NCI-H146 (cell line): ENCODE measurements at places on chromosomes 2 and 18.

- DNase-seq, result no peak
Observed at GRCh38 chr2:235493402-235493774, 455 bp upstream of the AGAP1 start.

DNA sequence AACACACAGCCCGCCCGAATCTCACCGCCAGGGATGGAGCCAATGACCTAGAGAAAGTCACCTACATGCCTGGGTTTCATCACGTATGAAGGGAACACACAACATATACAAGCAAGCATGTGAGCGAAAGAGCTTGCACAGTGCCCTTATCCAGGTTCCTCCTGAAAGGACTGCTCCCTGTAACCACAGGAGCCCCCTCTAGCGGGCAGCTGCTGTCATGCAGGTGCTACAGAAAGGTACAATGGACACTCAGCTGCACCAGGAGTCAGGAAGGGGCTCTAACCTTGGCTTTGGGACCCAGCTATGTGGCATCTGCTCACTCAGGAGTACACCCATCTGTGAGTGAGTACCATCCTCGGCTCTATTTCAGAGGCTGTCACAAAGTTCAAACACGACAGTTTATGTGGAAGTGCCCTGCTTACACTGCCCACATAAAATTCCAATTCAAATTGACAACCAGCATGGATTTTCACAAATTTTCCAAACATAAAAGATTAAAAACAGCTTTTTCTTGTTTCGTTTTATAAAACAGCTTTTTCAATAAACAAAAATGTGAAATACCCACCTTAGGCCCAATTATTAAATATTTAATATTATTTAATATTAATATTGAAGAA is 3.5 kb downstream of the NDUFA10 start:
- DNase-seq, result peak; percentile 37

- no peak for DNase-seq
Observed at GRCh38 chr2:196415384-196415783, 224.1 kb upstream of the CCDC150 start.

- DNase-seq, result no peak
Observed at GRCh38 chr2:61775956-61776570, 77.8 kb downstream of the FAM161A start.

- no peak for DNase-seq
Observed at GRCh38 chr18:36459786-36460185, 162.3 kb downstream of the FHOD3 start.

DNA sequence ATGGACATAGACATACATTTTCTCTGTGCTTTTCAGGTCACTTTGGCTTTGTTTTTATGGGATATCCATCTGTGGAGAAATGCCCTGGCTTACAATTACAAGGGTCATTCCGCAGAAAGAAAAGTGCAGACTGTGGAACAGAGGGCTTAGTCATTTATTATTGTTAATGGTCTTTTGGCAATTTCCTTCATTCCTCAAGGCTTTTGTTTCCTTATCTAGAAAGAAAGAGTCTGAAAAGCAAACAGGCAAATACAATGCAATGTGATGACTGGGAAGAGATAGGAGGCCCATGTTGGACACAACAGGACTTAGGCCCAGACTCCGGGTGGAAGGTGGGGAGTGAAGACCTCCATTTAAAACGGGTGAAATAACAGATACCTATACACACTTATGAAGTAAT is 129.5 kb upstream of the CAVIN2 start:
- DNase-seq, result peak; percentile 17

DNA sequence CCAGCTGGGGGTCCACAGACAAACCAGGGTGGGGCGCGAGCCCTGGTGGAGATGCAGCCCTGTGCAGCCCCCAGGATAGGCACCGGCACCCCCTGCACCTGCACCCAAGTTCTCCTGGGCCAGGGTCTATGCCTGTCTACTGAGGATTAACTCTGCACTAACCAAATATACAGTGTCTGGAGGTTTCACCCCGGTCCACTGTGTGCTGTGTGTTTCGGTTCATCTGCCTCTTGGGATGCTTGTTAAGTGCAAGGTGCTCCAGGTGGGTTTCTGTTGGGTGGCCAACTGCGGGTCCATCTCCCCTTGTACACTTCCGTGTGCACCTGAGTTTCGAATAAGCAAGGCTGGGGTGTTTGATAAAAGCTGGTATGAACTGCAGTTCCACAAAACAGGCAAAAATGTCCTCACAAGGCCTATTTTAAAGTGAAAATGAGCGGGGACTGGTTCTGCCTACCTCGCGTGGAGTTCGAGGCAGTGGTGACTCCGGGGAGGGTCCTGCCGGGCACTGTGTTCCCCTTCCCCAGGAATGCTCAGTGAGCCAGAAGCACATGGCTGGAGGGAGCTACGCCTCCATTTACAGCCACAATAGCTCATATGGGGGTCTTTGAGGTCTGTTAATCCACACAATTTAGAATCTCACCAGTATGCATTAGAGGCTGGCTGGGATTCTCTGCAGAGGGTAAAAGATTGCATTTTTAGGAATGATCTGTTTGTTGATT is 70.7 kb downstream of the EDAR start:
- DNase-seq, result no peak

DNA sequence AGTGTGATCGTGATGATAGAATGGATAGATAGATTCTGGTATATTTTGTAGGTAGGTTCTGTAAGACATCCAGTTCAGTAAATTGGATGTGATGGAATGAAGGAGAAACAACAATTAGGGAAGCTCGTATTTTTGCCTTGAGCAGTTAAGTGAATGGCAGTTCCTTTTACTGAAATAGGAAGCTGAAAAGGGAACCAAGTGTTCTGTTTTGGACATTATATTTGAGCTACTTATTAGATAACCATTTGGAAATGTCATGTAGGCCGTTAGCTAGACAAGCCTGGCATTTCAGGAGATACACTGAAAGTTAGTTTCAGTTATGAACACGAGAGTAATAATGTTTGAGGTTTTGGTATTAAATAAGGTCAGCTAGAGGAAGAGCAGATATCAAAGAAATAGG is 41.5 kb downstream of the MARCHF7 start:
- no peak for DNase-seq

GRCh38 chr2:16262526-16263178 is 322.3 kb downstream of the MYCN start:
- no peak for DNase-seq

GRCh38 chr18:2218101-2218500 is 353.2 kb downstream of the METTL4 start:
- DNase-seq, result no peak

- peak; percentile 73 for DNase-seq
Observed at GRCh38 chr2:70964596-70965386, 13.6 kb upstream of the ANKRD53 start.

- no peak for DNase-seq
Observed at GRCh38 chr18:60391571-60392226, 19.1 kb upstream of the MC4R start.

- DNase-seq, result no peak
Observed at GRCh38 chr2:99571954-99572353, 82.1 kb upstream of the REV1 start.

DNA sequence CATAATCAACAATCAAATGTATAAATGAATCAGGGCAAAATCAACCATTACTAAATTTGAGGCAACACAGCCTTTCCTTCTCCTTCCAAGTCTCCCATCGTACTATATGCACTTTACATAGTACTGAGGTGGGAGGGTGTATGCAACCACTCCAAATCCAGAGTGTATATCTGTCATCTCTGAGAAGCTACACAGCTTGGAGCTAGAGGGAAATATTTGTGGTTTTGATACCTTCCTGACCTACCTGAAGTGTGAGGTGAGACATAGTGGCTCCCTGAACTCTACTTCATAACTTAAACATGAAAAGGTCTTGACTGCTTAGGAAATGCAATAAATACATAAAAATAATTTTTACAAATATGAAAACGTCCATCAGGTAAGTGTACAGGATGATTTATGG is 30.1 kb upstream of the SLC40A1 start:
- DNase-seq, result no peak

- DNase-seq, result peak; percentile 84
Observed at GRCh38 chr18:72866901-72867745, 664 bp downstream of the NETO1 start.
